ENCODE measurements at places on chromosomes 6 and 20.

GRCh38 chr6:33850296-33850695, 46.5 kb upstream of the MLN start:
- no peak for DNase-seq

GRCh38 chr6:108589244-108589791, 28.6 kb downstream of the FOXO3 start:
- DNase-seq = no peak

- DNase-seq = no peak
These were observed 3.1 kb downstream of the JAG1 start for GRCh38 chr20:10670501-10671220.

GRCh38 chr20:52416953-52417352, 225.4 kb upstream of the ZFP64 start:
- no peak for DNase-seq

DNA sequence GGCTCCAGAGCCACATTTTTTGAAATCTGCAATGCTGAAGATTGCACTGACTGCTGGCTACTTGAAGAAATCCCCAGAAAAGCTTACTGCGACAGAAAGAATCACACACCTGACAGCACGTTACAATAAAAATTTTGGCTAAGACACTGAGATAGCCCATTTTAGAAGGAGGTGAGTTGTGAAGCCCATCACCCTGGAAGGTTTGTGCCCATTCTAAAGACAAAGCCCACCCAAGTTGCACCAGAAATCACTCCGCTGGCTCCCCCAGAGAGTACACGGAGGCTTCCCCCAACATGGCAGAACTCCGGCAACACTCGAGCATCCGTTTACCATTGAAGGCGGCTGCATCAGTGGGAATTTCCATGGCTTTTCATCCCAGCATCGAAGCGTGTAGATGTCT, 29.4 kb downstream of the LPA start:
- no peak for DNase-seq

DNA sequence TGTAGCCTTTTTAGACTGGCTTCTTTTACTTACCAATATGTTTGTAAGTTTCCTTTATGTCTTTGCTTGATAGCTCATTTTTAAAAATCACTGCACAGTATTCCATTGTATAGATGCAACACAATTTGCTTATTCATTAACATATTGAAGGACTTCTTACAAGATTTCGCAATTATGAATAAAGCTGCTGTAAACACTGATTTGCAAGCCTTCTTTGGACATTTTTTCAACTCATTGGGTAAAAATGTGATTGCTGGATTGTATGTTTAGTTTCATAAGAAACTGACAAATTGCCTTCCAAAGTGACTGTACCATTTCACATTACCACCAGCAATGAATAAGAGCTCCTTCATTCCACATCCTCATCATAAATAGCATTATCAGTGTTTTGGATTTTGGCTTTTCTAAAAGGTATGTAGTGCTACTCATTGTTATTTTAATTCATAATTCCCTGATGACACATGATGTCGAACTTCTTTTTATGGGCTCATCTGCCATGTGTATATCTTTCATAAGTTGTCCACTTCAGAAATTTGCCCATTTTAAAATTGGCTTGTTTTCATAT, 80.7 kb downstream of the TFAP2B start:
- no peak for DNase-seq

DNA sequence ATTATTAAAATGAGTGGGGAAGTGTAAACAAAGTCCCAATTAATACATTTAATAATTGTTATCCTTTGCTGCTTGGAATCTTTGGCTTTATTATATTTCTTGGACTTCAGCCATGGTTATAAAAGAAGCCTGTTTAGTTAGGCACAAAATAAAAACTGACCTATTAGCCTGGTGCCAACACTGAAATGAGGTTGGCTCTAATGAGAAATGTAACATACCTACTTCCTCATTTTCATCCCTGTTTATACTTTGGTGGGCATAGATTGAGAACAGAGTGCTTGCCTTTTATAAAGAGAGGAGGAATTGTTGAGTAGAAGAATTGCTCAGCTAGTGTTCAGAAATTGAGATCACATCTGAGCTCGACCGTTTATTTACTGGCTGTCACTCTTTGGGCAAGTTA, 471.3 kb downstream of the UTRN start:
- no peak for DNase-seq

GRCh38 chr20:63025534-63026331, 19.0 kb upstream of the BHLHE23 start:
- DNase-seq = no peak
